ENCODE measurements at places on chromosomes 3 and 15.

DNA sequence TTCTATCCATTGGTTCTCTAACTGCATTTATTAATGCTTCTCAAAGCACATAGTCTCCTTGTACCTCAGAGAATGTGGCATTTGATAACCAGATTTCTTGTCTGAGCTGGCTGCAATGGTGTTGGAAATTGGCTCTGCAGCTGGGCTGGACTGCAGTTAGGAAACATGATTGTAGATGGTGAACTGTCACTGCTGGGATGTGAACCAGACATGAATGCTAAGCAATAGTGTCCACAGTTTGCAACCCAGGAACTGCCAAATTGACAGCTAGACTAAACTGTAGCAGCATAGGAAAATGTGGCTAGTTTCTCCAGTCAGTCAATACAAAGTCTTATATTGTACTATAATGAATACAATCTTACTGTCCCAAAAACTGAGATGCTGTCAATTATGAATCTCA, 656.6 kb upstream of the GOLIM4 start:
- DNase-seq, result no peak

- no peak for DNase-seq
Observed at GRCh38 chr15:48603123-48603500, 42.4 kb downstream of the FBN1 start.

- no peak for DNase-seq
Observed at GRCh38 chr3:134369231-134369741, 5.0 kb downstream of the AMOTL2 start.

GRCh38 chr15:39625856-39626255, 45.0 kb downstream of the THBS1 start:
- no peak for DNase-seq

GRCh38 chr3:99669879-99670555, 31.6 kb downstream of the COL8A1 start:
- DNase-seq, result no peak
